ENCODE measurements at places on chromosomes 7 and 10.

GRCh38 chr7:1566687-1567048 is 3.2 kb downstream of the PSMG3 start:
- peak; percentile 35 for DNase-seq

- DNase-seq = no peak
These were observed 128.7 kb downstream of the COBL start for GRCh38 chr7:51187941-51188340.

GRCh38 chr10:96587264-96588059 is 650 bp upstream of the TM9SF3 start:
- peak; percentile 59 for DNase-seq

- DNase-seq = peak; percentile 39
These were observed at the start of gene KLF6 for GRCh38 chr10:3784510-3785250. Gene KLF6 (minus strand): TSS chr10:3785209. CDS start chr10:3785014, 195 bp downstream.

- no peak for DNase-seq
These were observed 24.7 kb upstream of the TRIM24 start for GRCh38 chr7:138435231-138435919.

DNA sequence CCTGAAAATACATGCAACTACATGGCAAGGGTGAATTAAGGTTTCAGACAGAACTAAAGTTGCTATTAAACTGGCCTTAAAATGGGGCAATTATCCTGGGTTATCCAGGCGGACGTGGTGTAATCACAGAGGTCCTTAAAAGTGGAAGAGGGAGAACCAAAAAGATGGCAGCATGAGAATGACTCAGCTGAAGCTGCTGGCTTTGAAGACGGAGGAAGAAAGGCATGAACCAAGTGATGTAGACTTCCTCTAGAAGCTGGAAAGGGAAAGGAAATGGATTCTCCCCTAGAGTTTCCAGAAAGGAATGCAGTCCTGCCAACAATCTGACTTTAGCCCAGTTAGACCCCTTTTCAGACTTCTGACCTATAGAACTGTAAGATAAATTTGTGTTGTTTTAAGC is 27.0 kb upstream of the UBN2 start:
- DNase-seq = no peak

- no peak for DNase-seq
These were observed 19.2 kb downstream of the ADAP1 start for GRCh38 chr7:935164-935873.

DNA sequence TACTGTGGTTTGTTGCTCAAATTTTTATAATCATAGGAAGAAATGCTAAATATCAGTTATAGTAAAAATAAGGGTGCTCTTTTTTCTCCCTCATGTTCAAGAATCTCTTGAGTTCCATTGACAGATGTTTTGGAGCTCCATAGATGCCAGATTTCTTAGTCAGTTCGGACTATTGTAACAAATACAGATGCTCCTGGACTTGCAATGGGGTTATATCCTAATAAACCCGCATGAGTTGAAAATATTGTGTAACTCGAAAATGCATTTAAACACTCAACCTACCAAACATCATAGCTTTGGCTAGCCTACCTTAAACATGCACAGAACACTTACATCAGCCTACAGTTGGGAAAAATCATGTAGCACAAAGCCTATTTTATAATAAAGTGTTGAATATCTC is 100.7 kb upstream of the CSTF2T start:
- DNase-seq = no peak

GRCh38 chr7:130490311-130490791 is 1.5 kb upstream of the MEST start:
- no peak for DNase-seq

DNA sequence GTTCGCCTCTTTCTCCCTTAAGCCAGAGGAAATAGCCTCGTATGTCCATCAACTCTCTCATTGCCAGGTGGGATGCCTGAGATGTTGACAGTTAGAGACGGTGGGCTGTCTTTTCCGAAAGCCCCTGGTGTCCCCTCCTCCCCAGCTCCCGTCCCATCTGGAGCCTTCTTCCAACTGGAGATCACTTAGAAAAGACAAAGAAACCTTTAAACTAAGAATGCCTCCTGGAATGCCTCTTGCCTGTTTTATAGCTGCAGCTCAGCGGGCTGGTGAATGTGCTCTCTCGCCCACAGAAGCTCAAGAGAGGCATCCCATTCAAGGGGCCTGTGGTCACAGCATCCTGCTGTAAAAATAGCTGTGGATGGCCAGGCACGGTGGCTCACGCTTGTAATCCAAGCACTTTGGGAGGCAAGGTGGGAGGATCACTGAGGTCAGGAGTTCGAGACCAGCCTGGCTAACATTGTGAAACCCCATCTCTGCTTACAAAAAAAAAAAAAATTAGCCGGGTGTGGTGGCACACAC is 5.2 kb upstream of the MYL10 start:
- no peak for DNase-seq

DNA sequence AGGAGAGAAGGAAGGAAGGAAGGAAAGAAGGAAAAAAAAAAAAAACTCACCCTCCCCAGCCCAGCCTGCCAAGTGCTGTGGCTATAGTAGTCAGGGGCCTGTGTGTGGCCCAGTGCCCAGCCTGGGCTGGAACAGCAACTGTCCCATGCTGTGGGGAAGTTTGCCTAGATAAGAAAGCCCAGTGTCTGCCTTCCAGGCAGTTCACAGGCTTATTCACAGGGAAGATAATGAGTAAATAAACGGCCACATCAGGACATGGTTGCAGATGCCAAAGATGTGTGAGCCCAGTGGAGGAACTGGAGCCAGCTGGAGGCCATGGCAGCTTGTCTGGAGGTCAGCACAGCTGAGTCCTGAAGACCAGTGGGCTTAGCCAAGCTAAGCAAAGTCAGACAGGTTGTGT is 132.4 kb upstream of the FOXK1 start:
- DNase-seq = peak; percentile 4

GRCh38 chr7:70098133-70098561 is 499.9 kb downstream of the AUTS2 start:
- no peak for DNase-seq

DNA sequence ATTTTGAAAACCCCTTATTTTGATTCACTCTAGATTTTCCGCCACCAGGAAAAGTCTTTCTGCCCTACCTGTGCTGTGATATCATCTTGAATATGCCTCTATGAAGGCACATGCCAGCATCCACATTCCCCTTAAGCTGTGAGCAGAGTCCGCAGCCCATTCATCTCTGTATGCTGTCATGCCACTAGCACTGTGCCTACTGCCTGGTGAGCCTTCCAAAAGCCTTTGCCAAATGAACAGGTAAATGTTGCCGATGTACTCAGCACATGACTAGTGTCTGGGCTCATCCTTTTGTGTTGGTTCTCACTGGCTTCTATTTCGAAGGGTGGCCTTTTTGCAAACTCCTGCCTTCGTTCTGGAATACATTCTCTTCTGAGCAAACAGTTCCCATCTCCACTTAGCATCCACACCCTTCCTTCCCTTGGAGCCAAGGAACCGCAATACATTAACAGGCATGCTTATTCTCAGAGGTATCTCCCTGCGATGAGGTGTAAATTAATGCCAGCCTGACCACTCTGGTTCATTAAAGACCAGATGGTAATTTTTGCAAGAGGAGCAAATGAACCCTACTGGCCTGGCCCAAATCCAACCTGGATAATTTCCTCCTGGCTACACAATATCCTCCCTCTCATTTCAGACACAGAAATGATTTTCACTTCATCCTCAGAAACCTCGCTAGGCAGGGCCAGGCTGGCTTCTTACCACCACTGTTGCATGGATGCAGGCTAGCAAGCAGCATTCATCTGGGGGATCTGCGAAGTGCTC is 339.7 kb upstream of the NFE2L3 start:
- DNase-seq = no peak

DNA sequence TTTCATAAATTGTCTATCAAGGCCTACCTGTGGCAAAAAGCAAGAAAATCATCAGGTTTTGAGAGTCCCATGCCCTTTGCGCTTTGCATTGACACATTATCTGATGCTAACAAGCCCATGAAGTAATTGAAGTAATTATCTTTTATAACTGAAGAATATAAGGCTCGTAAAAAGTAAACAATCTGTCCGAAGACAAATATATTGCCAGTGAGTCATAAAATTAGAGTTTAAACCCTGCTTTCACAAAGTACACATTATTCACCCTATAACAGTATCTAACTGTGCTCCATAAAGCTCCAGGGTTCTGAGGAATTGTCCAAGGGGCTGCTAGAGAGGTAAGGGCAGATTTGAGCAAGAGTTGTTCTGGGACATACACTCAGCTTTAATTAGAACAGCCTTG is 102.3 kb upstream of the PPP1R3A start:
- DNase-seq = no peak

Measured in thyroid gland (tissue), 4 donors.